ENCODE measurements at places on chromosomes 1 and 21.
A peak's percentile ranks its signal among the peaks of the same experiment; 100 is the strongest.

- no peak for DNase-seq
Measured at GRCh38 chr1:221444346-221444745, 297.5 kb downstream of the DUSP10 start.

DNA sequence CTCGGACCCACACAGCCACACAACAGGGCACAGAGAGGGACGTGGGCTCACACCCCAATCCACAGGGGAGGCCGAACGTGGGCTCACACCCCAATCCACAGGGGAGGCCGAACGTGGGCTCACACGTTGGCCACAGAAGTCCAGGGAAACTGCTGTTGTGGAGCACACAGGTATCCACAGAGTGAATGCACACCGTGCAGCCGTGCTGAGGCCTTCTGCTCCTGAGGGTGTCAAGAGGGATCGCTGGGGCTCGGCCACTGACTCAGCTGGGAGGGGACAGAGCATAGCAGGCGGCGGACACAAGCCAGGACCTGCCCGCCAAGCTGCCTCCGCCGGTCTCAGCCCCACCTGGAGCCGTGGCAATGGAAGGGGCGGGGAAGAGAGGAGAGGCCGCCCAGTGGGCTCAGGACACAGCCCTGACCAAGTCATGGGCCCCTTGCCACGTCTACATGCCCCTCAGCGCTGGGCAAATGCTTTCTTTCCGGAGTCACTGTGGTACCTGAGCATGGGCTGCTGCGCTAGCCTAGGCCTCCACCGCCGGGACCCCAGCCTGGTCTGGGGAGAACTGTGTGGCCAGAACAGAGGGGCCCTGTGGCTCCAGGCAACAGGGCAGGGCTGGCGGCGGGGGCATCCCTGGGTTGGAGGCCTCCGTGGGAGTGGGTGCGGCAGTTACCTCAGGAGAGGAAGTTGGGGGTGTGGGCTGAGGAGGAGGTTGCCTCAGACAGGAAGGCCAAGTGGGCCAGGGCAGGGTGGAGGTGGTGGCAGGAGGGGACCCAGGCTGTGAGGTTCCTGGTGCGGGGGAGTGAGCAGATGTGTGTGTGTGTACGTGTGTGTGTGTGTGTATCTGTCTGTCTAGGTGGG, 1.2 kb downstream of the SYTL1 start:
- peak; percentile 35 for DNase-seq

- DNase-seq: no peak
Measured at GRCh38 chr1:88737338-88737927, 53.4 kb downstream of the PKN2 start.

- no peak for DNase-seq
Measured at GRCh38 chr1:111236806-111237205, 9.3 kb downstream of the CHI3L2 start.

GRCh38 chr1:87279966-87280535, 48.6 kb upstream of the LMO4 start:
- no peak for DNase-seq

- no peak for DNase-seq
Measured at GRCh38 chr1:194341587-194341986, 1155.2 kb upstream of the B3GALT2 start.

DNA sequence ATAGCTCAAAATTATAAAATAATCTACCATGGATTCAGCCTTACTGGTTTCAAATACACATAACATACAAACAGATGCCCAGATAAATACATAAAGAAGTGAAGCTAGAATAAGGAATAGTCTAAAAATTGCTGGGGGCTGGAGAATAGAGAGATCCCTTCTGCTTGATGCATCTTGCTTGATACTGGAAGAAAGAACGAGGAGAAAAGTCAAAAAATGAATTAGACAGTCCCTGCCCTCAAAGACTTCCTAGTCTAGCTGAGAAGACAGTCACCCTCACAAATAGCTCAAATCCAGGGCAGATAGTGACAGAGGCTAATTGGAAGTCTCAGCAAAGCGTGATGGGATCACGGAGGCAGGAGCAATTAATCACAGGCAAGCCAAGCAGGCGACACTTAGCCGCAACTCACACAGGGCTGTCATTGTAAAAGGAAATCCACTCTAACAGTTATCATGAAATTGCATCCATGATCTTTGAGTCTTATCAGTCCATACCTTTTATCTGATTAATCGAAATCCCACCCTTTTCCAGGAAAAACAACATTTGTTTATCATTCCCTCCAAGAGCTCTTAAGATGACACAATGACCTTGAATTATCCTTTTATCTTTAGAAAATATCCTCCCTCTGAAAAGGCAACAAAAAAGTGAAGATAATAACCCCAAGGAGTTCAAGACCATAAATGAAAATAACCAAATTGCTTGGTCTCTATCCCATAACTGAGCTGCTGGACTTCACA, 59.7 kb upstream of the TIAM1 start:
- DNase-seq: no peak

GRCh38 chr1:56330391-56331026, 248.9 kb downstream of the PLPP3 start:
- peak; percentile 83 for DNase-seq

DNA sequence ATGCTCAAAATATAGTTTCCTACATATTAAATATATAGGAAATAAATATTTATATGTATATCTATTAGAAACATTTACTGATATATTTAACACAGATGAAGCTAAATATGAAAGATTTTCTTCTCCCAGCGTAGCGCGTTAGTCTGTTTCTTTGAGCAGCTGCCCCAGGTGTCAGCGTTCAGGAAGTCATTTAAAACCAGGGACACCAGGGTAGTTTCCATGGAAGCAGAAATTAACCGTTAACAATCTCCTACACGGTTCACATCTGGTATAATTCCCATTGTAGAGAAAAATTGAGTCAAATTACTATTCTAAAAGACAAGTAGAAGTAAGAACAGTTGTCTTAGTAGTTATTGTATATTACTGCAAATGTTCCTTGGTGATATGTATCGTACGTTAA, 1443.7 kb downstream of the MRPL39 start:
- no peak for DNase-seq

DNA sequence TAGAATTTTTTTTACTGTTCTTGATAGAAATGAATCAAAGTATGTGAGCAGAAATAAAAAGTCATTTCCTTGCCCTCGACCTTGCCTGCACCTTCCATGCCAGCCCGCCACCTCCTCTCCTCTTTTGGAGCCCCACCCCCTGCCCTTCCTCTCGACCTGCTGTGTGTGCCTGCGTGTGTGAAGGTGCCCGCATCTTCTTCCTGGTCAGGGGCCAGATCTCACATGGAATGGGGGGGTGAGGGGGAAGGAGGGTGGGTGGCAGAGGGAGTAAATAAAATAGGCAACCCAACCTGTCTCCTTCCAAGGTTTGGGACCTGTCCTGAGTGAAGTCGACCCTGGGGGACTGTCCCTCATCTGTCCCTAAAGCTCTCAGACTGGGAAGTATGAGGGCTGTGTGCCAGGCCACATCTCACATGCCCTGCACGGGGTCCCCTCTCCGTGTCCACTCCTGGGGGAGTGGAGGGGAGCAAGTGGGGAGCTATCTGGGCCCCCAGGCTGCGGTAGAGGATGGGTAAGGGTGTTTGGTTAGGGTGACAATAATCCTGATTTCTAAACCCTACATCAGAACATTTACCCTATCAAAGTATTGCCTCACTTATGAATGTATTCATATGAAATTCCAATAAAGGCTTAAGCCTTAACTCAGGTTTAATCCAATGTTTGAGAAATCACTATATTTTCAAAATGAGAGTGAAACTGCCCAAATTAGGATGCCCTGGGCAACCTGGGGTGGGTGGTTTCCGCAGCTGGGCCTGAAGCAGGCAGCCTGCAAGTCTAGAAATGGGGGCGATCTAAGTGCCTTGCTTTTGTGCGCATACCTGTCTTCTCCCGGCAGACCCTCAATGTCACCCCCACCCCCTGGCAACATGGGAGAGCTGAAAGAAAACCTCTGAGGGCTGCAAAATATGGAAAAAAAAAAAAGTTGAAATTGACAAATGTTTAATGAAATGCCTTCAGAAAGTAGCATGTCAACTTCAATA, 15.4 kb downstream of the AMPD2 start:
- DNase-seq: no peak

- no peak for DNase-seq
Measured at GRCh38 chr1:67988066-67988465, 62.4 kb downstream of the DIRAS3 start.

DNA sequence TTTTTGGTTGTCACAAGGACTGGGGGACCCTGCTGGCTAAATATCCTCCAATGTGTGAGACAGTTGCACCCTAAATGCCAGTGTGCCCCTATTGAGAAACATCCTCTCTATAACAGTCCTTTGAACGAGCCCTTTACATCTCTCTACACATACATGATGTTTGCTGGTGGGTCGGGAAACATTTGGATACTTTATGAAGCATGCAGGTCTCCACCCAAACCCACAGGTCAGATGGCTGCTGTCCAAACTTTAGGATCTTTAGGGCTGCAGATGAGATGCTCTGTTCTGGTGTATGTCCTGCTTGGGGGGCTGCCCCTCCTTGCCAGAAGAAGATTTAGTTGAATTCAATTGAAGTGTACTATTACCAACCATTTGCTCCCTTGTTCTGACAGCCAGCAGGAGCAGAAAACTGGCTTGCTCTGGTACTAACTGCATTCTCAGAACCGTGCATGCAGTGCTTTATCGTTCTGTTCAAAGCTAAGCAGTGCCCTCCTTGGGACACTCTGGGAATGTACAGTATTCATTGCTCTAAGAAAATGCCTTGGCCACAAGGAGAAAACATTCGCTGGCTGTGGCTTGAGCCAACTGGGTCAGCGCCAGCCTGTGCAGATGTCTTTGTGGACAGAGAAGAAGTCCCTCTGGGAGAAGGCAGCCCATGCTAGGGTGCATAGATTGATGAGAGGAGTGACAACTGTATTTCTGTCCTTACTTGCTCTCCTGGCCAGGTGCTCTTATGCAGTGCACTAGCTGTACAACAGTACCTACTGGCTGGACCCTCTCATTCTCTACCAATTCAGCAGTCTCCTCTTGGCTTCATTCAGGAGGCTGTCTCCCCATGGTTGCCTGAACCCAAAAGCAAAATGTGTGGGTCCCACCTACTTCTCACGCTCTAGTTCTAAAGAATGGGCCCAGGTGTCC, 61.4 kb upstream of the DIRAS3 start:
- no peak for DNase-seq

DNA sequence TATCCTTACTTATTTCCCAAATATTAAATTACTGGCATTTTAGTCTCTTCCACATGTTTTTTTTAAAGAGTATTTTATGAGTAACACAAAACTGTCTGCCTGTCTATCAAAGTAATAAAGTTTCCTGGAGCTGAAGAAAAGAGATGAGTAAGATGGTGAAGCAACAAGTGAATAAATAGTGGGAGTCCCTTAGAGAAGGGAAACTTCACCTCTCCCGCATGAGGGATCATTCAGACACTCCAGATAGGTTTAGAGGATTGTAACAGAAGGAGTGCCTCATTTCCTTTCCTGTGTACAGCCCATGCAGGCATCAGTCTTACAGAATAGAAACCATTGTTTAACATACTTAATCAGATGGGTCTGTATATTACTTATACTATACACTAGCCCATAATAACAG, 205.7 kb downstream of the USP25 start:
- DNase-seq: no peak

DNA sequence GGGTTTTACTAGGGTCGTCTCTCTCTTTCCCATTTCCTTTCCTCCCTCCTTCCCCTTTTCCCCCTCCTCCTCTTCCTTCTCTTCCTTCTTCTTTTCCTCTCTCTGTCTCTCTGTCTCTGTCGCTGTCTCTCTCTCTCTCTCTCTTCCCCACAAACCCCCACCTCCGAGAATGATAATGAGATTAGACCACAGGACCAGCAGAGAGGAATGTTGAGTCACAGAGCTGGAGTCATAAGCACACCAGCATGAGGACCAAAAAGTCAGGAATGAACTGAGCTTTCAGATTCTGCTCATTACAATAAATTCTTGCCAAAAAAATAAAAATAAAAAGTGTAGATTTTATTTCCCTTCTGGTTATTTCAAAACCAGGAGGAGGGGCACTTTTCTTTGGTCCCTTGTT, 377.4 kb downstream of the LTN1 start:
- DNase-seq: no peak

GRCh38 chr1:192918259-192918658, 109.4 kb downstream of the RGS2 start:
- DNase-seq: no peak

DNA sequence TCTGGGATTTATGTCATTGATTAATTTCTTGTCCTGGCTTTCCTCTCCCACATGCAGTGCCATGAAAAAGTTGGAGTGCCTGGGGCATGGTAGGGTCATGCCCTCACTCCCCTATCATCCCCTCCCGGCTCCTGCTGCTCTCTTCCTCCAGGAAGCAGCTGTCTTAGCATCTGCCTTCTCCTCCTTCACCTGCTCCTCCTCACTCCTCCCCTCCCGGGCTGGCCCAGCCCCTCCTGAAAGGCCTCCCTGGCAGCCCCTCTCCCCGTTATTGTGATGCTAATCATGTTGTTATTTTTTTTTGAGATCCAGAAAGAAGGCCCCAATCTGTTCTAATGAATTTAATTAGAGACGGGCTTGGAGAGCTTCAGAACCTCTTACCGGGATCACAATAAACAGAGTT, 36.3 kb upstream of the NFASC start:
- DNase-seq: no peak

GRCh38 chr1:47222476-47222875, 9.5 kb downstream of the TAL1 start:
- no peak for DNase-seq

DNA sequence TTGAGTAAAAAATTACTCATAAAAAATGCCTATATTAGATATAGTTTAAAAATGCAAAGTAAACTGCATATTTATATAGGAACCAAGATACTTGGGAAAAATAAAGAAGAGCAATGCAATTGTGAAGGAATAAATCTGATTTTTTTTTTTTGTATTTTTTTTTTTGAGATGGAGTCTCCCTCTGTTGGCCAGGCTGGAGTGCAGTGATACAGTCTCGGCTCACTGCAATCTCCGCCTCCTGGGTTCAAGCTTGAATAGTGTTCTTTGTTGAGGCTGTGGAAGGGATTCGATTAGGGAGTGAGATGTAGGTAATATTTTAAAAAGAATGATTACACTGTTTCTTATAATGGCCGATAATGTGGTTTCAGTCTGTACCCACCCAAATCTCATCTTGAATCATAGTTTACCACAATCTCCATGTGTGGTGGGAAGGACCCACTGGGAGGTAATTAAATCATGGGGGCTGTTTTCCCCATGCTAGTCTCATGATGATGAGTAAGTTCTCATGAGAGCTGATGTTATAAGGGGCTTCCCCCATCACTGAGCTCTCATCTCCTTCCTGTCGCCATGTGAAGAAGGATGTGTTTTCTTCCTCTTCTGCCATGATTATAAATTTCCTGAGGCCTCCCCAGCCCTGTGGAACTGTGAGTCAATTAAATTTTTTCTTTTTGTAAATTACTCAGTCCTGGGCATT, 1765.9 kb downstream of the PLA2G4A start:
- DNase-seq: peak; percentile 0

DNA sequence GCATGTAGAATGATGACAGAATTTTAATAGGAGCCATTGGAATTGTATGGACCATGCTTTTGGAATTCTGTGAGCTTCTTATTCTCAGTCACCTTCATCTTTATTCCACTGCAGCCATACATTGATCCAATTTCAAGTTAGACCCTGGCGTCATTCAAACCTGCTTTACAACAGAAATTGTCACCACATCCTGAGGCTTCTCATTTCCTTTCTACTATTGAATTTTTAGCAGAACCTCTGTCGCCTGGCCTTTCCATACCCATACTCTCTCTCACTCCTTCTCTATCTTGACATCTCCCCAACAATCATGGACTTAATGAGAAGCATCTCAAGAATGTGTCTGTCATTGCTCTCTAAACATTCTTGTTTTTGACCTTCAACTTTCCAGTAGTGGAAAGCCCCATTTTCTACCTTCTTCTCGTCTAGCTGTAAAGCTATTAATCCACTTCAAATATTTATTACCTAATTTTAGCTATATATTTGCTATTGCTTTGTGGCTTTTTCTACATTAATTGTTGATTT, 74.1 kb downstream of the CRB1 start:
- DNase-seq: no peak

GRCh38 chr1:192559115-192560006, 16.2 kb upstream of the RGS1 start:
- DNase-seq: no peak
